ENCODE measurements at places on chromosomes 16 and 17. TPM values are rescaled to one million over a fixed set of nuclear protein-coding genes. Genes with fewer than 3 reads are reported as not detected.

ASGR1 gene
- total RNA-seq, result 0.85 TPM

DNA sequence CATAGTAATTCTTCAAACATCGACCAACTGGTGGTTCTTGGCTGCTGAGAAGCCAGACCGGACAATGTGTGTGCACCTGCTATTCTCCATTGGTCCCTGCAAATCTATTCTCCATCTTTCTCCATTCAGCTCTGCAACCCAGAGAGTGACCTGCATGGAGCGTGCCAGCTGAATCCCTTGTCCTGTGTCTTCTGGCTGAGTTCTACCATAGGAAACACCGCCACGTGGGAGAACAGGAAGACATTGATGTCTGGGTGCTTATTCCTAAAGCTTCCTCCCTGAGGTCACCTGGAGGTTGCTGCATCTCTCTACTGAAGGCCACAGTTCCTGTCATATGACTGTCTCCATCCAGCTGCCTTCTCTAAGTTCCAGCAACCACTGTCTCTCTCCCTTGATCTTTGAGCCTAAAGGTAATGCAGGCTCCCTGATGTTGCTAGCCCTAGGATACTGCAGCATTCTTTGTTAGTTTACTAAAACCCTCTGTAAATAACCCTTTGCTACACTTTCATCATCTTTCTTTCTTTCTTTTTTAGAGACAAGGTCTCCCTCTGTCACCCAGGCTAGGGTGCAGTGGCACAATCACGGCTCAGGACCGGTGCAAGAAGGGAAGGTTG lies 10.6 kb upstream of the SMG1 start:
- no peak overlapping the region for H3K4me3 ChIP-seq
- DNase-seq, result no peak
- no peak overlapping the region for H3K27ac ChIP-seq
- H3K4me1 ChIP-seq, result no peaks in the 10 kb centered on the region
- no peaks in the 10 kb centered on the region for H3K27me3 ChIP-seq

- H3K4me3 ChIP-seq, result no peak overlapping the region
- no peaks in the 10 kb centered on the region for H3K36me3 ChIP-seq
- peaks cover 80% of the 10 kb centered on the region for H3K4me1 ChIP-seq
- H3K27me3 ChIP-seq, result no peaks in the 10 kb centered on the region
- peak; percentile 80 for DNase-seq
These were observed 5.6 kb downstream of the RARA start for GRCh38 chr17:40314584-40314956.

GRCh38 chr16:11824362-11824761 lies 27.0 kb downstream of the RSL1D1 start:
- H3K27me3 ChIP-seq, result no peaks in the 10 kb centered on the region
- no peaks in the 10 kb centered on the region for H3K4me1 ChIP-seq
- no peak for DNase-seq
- no peak overlapping the region for H3K27ac ChIP-seq
- no peak overlapping the region for H3K4me3 ChIP-seq
- H3K36me3 ChIP-seq, result no peaks in the 10 kb centered on the region

GRCh38 chr17:40316571-40317344 lies 7.8 kb downstream of the RARA start:
- DNase-seq, result no peak
- no peak overlapping the region for H3K4me3 ChIP-seq
- H3K27me3 ChIP-seq, result no peaks in the 10 kb centered on the region
- no peak overlapping the region for H3K27ac ChIP-seq
- H3K4me1 ChIP-seq, result peaks cover 82% of the 10 kb centered on the region
- no peaks in the 10 kb centered on the region for H3K36me3 ChIP-seq

GRCh38 chr17:57578608-57579225 lies 166.4 kb downstream of the CCDC182 start:
- H3K27ac ChIP-seq, result no peak overlapping the region
- no peak overlapping the region for H3K4me3 ChIP-seq
- peaks cover 4% of the 10 kb centered on the region for H3K36me3 ChIP-seq
- DNase-seq, result no peak
